ENCODE measurements at places on chromosomes 16 and 17.

GRCh38 chr16:63785170-63785569 lies 1336.7 kb downstream of the CDH11 start:
- DNase-seq = no peak

DNA sequence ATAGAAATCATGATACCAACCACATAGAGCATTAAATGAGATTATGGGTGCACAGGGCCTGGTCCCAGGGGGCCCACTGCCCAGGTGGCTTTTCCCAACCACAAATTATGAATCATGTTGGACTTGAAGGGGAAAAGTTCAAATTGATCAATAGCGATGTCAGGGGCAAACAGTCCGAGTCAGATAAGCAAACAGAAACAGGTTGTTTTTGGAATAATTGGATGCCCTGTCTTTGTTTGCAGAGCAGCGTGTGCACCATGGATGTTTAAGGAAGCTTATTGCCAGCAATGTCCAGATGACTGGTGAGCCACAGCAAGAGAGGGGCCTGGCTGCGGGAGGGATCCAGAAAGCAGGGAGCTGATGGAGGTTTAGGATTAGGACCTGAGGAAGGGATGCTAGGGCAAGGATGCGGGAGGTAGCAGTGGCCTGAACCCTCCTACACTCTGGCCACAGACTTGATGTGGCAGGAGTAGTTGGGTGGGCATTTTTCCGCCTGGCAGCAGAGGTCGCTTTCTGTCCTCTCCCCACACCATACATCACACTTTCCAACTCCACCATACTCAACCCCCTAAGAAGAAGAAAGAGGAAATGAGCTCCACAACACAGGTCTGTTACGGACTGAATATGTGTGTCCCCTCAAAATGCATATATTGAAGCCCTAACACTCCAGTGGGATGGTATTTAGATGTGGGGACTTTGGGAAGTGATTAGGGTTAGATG lies 266.4 kb upstream of the RPL38 start:
- no peak for DNase-seq

DNA sequence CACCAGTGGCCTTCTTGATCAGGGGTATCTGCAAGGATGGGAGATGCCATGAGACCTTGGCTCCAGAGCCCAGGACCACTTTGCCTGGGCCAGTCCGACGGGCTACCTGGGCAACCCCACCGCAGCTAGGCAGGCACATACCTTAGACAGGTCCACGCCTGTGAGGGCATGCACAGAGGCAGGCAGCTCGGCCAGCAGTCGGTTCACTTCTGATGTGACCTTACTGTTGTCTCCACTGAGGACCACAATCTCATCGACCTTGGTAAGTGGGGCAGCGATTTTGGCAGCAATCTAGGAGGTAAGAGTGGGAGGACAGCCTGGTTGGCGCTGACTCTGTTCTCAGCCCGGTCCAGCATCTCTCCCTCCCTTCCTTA lies 17.0 kb downstream of the FLOT2 start:
- DNase-seq = no peak

GRCh38 chr16:13629704-13630103 lies 290.2 kb upstream of the ERCC4 start:
- DNase-seq = no peak

- no peak for DNase-seq
Observed at GRCh38 chr16:9096416-9096952, 5.0 kb downstream of the HAPSTR1 start.

All from RPMI8226 (cell line).